ENCODE measurements at places on chromosomes 7 and 10. TPM values are rescaled to one million over a fixed set of nuclear protein-coding genes. Genes with fewer than 3 reads are reported as not detected.
A peak's percentile ranks its signal among the peaks of the same experiment; 100 is the strongest.

Gene CLRN3
- polyA plus RNA-seq: 22.5 TPM

Gene WDR91
- 58.1 TPM for polyA plus RNA-seq

Gene SPDYE6
- polyA plus RNA-seq: 6.3 TPM

Gene H2BK1
- not detected for polyA plus RNA-seq

Gene OR6B1
- polyA plus RNA-seq: not detected

Gene PEX1
- polyA plus RNA-seq: 66.7 TPM

Gene ABCB4
- 4.1 TPM for polyA plus RNA-seq

Gene PTPRN2
- 5.7 TPM for polyA plus RNA-seq

Gene OGDHL
- 45.7 TPM for polyA plus RNA-seq

Gene FAM13C
- 7.1 TPM for polyA plus RNA-seq

Gene COA1
- polyA plus RNA-seq: 90.6 TPM

Gene NME8
- polyA plus RNA-seq: not detected

Gene HABP2
- polyA plus RNA-seq: 0.52 TPM

Gene ARMC3
- polyA plus RNA-seq: 17.8 TPM

Gene EPDR1
- 20.2 TPM for polyA plus RNA-seq

Gene NDUFA5
- polyA plus RNA-seq: 228 TPM

GRCh38 chr7:147510923-147511322 lies 1079.6 kb upstream of the C7orf33 start:
- DNase-seq: no peak

DNA sequence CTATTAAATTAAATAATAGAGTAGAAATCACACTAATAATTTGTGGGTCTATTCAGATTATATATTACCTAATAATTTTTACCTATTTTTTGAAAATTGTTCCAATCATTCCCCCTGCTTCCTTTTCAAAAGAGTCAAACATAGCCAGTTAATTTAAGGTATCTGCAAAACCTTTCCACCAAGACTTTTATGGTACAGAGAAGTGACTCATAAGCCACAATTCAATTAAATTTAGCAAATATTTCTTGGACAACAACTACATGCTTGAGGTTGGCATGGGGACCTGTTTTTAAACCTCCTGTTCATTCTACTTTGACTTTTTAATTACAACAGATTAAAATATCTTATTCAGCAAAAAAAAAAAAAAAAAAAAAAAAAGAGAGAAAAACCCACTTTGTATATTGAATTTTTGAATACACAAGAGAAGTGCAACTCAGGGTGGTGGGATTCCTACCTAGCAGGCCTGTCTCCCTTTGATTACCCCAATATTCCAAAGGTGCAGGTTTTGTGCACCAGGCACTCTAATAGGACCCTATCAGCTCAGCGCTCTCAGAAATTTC lies 301.9 kb upstream of the C7orf33 start:
- DNase-seq: no peak

DNA sequence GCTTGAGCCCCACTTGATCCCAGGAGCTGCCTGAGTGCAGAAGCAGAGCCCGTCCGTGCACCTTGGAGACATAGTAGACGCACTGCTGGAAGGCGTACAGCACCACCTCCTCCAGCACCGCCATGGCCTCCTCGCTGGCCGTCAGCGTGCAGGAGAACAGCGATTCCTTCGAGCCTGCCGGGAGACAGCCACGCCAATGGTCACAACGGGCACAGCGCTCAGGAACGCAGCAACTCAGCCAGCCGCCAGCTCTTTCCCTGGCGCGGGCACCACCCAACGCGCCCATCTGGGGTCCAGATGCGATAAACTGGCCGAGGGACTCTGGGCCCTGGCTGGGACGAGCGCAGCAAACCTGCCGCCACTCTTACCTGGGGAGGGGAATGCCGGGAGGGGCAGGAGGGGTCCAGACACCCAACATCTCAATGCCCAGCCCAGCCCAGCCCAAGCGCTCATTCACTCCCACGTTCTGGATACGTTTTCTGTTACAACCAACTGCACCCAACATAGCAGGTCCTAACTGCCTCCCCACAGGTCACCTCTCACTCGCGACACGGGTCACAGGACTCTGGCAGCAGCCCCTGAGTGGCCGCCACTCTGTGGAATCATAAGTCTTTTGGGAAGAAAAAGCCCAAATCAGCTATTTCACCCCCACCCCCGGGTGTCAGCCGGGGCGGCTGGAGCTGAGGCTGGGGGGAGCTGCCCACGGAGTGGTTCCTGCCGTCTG lies 41.9 kb downstream of the AP5Z1 start:
- no peak for DNase-seq

GRCh38 chr7:47338026-47338425 lies 243.9 kb downstream of the TNS3 start:
- DNase-seq: no peak

GRCh38 chr7:9097565-9098060 lies 664.2 kb downstream of the NXPH1 start:
- no peak for DNase-seq

DNA sequence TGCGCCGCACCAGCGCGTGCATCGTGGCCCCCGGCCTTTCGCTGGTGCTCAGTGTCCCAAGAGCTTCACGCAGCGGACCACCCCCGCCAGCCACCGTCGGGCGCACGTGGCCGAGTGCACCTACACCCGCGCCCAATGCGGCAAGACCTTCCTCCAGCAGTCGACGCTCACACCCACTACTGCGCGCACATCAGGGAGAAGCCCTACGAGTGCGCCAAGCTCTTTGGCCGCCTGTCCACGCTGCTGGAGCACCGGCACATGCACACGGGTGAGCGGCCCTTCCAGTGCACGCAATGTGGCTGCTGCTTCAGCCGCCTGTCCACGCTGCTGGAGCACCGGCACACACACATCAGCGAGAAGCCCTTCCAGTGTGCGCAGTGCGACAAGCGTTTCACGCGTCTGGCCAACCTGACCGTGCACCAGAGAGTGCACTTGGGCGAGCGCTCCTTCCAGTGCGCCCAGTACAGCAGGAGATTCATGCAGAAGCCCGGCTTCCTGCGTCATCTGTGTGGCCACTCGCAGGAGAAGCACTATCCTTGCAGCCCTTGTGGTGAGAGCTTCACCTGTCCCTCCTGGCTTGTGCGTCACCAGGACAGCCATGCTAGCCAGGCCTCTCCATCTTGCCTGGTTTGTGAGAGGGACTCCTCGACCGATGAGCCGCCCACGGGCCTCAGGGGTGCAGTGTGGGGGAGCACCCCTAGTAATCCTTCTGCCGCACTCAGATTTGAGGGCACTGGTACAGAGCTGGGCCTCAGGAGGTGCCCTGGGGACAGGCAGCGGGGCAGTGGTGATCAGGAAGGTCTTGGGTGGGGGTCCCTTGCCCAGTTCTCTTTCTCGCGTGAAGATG lies 32.9 kb downstream of the ZNF783 start:
- no peak for DNase-seq

DNA sequence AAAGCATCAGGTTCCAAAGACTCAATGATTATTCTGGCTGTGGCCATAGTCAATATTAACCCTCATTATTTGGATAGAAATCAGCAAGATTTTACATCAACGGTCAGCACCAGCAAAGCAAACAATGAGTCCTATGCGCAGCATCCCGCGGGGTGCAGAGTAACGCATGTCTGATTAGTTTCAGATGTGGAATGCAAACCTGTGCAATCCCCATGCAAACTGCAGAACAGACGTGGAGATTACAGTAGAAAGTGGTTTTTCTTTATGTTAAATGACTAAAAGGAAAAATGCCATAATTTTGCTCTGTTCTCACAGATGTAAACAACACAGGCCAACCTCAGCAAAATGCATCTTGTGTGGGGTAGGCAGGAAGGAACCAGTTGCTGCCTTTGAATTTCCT lies 258.1 kb upstream of the GRB10 start:
- no peak for DNase-seq

- no peak for DNase-seq
Measured at GRCh38 chr10:91418416-91418815, 8.3 kb downstream of the HECTD2 start.

DNA sequence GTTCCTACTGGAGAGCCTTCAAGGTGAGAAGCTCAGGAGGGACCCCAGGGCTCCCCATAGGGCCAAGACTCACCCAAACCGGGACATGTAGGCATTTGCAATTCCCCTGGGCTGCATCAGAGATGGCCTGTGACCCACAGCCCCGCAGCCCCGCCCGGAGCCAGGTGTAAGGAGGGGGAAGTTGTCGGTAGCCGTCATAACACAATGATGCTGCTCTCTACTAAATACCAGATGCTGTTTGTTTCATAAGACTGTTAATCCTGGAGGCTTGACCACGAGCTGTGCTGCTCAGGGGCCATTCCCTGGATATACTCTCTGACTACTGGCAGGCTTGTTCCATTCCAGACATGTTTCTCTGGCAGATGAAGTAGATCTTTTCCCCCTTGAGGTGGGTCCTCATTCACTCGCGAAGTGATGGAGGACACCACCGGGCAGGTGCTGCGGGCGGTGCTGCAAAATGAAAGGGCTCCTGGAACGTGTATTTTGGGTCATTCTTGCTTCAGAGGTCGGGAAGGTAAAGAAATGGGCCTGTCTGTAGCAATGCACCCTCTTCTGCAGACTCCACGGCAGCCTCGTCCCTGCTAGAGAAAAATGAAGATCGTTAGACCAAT lies 61.1 kb downstream of the MKI67 start:
- DNase-seq: no peak

DNA sequence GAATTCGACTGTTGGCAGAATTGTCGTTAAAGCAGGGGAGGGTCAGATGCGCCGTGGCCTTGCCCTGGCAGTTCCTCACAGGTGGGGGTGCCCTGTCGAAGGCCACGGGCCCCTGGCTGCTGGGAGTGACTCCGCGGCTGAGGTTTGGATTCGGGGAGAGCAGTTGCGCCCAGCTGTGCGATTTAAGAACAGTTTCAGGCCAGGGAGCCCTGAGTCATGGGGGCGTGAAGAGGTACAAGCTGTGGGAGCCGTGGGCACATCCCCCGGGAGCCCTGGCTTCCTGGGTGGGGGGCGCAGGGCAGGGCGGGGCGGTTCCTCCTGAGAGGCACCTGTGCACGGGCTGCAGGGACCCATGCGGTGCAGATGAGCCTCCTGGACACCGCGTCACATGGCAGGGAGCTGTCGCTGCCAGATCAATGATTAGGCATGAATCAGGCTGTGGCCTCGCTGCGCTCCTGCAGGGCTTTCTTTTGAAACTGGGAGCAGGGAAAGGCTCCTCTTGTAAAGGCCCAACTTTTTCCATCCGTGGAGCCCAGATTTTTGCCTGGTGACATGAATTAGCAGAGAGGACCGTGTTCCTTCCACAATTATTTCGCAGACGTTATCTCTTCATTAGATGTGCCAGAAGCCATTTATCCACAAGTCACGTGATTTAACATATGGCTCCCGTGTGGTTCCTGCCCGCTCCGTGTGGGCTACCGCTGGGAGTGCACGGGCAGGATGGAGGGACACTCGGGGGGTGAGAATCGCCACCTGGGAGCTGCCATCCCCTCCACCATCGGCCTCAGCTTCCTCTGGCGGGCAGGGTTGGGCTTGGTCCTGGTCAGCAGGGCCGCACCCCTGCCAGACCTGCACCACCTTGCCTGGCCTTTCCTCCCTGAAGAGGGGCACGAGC lies 918 bp downstream of the PWWP2B start:
- DNase-seq: no peak

GRCh38 chr7:93923942-93924341 lies 2.4 kb downstream of the GNG11 start:
- no peak for DNase-seq

DNA sequence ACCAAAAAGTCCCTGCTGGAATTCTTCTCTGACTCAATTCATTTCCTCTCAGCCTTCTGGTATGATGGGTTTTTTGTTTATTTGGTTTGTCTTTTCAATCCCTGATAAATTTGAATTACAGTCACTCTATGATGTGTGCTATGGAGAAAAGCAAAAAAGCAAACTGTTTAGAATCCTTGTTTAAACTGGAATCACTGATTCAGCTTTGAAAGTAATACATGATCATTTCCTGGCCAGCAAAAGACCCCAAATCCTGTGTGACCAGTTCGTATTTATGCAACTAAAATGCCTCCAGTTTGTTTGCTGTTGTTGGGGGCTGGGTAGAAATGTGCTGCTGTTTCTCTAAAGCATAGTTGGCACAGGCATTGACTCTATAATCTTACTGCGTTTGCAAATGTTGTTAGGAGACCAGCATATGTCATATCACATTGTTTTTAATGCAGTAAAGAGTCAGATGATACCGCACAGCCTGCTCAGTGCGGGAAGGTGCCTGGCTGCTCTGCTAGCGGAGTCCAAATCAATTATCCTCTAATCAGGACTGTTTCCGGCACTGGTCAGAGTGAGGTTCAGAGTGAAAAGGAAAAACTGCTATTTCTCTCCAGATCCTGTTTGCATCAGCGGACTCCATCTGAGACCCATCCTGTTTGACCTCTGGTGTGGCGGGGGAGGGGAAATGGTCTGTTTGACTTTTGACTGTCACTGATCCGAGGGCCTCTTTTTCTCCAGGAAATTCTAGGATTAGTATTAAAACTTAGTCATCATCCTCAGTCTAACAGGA lies 40.6 kb upstream of the ADD3 start:
- peak; percentile 66 for DNase-seq

GRCh38 chr10:117532003-117532385 lies 10.6 kb upstream of the EMX2 start:
- DNase-seq: no peak

GRCh38 chr7:152145853-152146466 lies 120.5 kb downstream of the GALNT11 start:
- peak; percentile 32 for DNase-seq

GRCh38 chr7:134153493-134154136 lies 26.5 kb downstream of the LRGUK start:
- DNase-seq: no peak

GRCh38 chr7:24245362-24245761 lies 38.6 kb upstream of the NPY start:
- DNase-seq: no peak

DNA sequence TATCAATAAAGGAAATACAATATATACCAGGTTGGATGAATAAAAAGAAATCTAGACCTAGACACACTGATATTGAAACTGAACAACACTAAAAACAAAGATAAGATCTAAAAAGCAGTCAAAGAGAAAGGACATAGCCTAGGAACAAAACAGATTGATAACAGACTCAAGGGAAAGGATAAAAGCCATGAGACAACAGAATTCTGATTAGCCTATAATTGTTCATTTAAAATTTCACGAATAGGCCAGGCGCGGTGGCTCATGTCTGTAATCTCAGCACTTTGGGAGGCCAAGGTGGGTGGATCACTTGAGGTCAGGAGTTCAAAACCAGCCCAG lies 48.4 kb upstream of the FHIP2A start:
- no peak for DNase-seq

- no peak for DNase-seq
Measured at GRCh38 chr10:105149371-105149891, 508.3 kb downstream of the SORCS3 start.

DNA sequence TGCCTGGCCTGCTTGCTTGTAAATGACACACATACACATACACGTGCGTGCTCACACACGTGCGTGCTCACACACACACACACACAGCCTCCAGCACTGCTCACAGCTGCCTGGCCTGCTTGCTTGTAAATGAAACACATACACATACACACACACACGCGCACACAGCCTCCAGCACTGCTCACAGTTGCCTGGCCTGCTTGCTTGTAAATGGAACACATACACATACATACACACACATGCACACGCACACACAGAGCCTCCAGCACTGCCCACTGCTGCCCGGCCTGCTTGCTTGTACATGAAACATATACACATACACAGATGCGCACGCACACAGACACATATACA lies 397.2 kb downstream of the PLXNA4 start:
- DNase-seq: no peak

GRCh38 chr10:86203162-86203905 lies 163.3 kb downstream of the GRID1 start:
- peak; percentile 61 for DNase-seq

- no peak for DNase-seq
Measured at GRCh38 chr7:136492366-136492765, 376.1 kb upstream of the CHRM2 start.

Measured in left kidney (tissue), 8 donors.